Mesangial cell (primary cell): ENCODE measurements at places on chromosomes 2 and 18. TPM values are rescaled to one million over a fixed set of nuclear protein-coding genes. Genes with fewer than 3 reads are reported as not detected.

Gene ZAP70
- 0.25 TPM in 1 of 2 replicates, not detected in the other for total RNA-seq

Gene GCG
- total RNA-seq: not detected in 2 replicates

Gene USP40
- 25.3 and 31.6 TPM in 2 replicates for total RNA-seq

Gene CYP26B1
- under 0.01 and 0.51 TPM in 2 replicates for total RNA-seq

Gene RAX
- total RNA-seq: not detected in 2 replicates

Gene FNDC4
- 18.6 and 35.9 TPM in 2 replicates for total RNA-seq
